Suprapubic skin (tissue), 4 donors: ENCODE measurements at places on chromosomes 1 and 21. TPM values are rescaled to one million over a fixed set of nuclear protein-coding genes. Genes with fewer than 3 reads are reported as not detected.

The SDCCAG8 gene
- total RNA-seq = 21.6 TPM

The FPGT gene
- 20.0 TPM for total RNA-seq

The CHRNB2 gene
- 0.34 TPM for total RNA-seq

The ACKR1 gene
- 117 TPM for total RNA-seq

The RIPPLY3 gene
- 0.21 TPM for total RNA-seq

The ZBTB8B gene
- total RNA-seq = not detected

The NR5A2 gene
- 0.49 TPM for total RNA-seq

The CR1L gene
- not detected for total RNA-seq

The CRNN gene
- 3.5 TPM for total RNA-seq

The TNFAIP8L2 gene
- total RNA-seq = 2.5 TPM

The TRIM67 gene
- 0.21 TPM for total RNA-seq

The PLEKHN1 gene
- 36.1 TPM for total RNA-seq

The EVA1C gene
- total RNA-seq = 98.6 TPM

The CCDC28B gene
- total RNA-seq = 3.5 TPM
